ENCODE measurements at places on chromosomes 3 and 15.

DNA sequence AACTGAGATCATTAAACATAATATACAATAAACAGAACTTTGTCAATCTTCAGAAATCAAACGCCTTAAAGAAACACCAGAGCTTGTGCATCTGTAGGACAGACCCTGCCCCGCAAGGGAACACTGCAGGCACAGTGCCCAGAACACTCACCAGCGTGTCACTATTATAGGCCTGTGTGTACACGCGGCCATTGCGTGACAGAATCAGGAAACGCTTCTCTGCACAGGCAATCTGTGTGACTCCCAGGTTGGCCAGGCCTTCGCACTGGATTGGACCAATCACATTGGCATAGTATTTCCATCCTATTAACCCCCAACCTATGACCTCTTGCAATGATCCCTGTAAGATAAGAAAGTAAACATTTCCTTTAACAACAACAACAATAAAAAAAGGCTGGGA, 52.9 kb downstream of the HERC2 start:
- peaks cover 41% of the 10 kb centered on the region for H3K36me3 ChIP-seq
- H3K4me3 ChIP-seq: no peak overlapping the region
- H3K4me1 ChIP-seq: no peaks in the 10 kb centered on the region
- DNase-seq: no peak
- no peak overlapping the region for H3K27ac ChIP-seq

- no peaks in the 10 kb centered on the region for H3K36me3 ChIP-seq
Observed at GRCh38 chr3:61420136-61420759, 141.1 kb upstream of the PTPRG start.

DNA sequence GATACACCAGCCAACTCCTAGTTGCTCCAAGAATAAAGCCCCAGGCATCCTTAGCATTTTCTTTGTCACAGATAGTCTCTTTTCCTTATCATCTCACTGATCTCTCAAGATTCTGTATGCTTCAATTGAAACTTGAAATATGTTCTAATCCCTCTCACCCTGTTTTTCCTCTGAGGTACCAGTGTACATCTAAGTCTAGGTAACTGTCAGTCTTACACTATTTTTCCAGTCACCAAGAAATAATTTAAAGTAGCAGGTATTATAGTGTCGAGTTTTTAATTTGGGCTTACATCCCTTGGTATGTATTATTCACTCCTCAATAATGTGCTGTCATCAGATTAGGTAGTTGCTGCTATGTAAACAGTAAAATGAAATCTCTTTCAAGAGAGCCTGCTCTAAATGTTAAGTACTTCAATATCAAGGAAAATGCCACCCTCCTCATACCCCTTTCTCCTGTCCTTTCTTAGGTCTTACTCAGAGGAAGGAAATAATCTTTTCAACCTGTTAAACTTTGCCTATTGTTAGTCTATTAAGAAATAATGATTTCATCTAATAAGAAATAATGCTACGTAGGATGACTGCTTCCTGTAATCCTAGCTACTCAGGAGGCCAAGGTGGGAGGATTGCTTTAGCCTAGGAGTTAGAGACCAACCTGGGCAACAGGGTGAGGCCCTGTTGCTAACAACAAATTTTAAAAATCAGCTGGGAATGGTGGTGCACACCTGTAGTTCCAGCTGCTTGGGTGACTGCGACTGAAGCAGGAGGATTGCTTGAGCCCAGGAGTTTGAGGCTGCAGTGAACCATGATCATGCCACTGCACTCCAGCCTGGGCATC, 39.8 kb downstream of the TSC22D2 start:
- H3K4me3 ChIP-seq: no peak overlapping the region
- H3K4me1 ChIP-seq: peaks cover 21% of the 10 kb centered on the region
- H3K27ac ChIP-seq: no peak overlapping the region
- no peak for DNase-seq
- H3K36me3 ChIP-seq: peaks cover 15% of the 10 kb centered on the region
- no peaks in the 10 kb centered on the region for H3K27me3 ChIP-seq

DNA sequence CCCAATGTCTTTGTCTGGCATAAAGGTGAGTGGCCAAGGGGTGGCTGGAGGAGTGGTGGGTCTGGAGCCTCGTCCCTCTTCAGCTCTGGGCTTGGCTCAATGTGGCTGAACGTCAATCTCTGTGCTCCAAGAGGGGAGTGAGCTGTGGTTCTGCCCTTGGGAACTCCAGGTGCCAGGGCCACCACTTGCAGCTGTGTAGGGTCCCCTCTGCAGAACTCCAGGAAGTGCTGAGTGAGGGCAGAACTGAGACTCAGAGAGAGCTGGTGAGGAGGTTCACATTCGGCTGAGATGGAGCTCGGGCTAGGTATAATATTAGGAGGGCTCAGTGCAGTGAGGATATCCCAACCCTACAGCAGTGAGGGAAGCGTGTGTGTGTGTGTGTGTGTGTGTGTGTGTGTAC, 11.6 kb downstream of the DUOX1 start:
- H3K4me1 ChIP-seq: no peaks in the 10 kb centered on the region
- no peaks in the 10 kb centered on the region for H3K36me3 ChIP-seq
- H3K4me3 ChIP-seq: no peak overlapping the region
- no peak overlapping the region for H3K27ac ChIP-seq
- H3K27me3 ChIP-seq: peaks cover 5% of the 10 kb centered on the region
- no peak for DNase-seq

GRCh38 chr3:55534876-55535275, 47.8 kb upstream of the WNT5A start:
- H3K4me1 ChIP-seq: no peaks in the 10 kb centered on the region
- H3K36me3 ChIP-seq: no peaks in the 10 kb centered on the region
- H3K27me3 ChIP-seq: no peaks in the 10 kb centered on the region
- H3K27ac ChIP-seq: no peak overlapping the region
- DNase-seq: no peak
- no peak overlapping the region for H3K4me3 ChIP-seq

GRCh38 chr3:35241236-35241635, 398.1 kb upstream of the ARPP21 start:
- no peak overlapping the region for H3K27ac ChIP-seq
- H3K36me3 ChIP-seq: no peaks in the 10 kb centered on the region
- no peaks in the 10 kb centered on the region for H3K4me1 ChIP-seq

All from activated T-helper 2 cell treated with anti-CD3 and anti-CD28 coated beads, Interferon-gamma antibody, Interleukin-2, Interleukin-4, amounts not matched to agents 10 μg/mL and 5 μg/mL and 100 μg/mL, durations not matched to agents 14 hours and 24 hours and 36 hours (primary cell).